Activated CD4-positive, alpha-beta T cell treated with anti-CD3 and anti-CD28 coated beads for 1 hour (primary cell): ENCODE measurements at places on chromosomes 7 and 10.
A peak's percentile ranks its signal among the peaks of the same experiment; 100 is the strongest.

DNA sequence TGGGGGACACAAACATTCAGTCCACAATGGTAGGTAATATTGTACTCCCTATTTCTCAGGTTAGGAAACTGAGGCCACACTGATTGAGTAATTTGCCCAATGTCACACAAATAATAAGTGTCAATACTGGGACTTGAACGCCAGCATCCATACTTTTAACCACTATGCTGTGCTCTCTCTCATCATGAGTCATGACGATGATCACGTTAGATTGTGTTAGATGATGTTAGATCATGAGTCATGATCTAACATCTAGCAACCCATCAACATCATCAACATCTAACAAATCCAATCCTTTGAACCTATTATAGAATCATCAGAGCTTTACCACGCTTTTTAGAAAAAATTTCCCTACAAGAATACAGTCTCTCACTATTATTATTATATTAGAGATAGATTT is 28.1 kb upstream of the HERPUD2 start:
- DNase-seq = no peak

DNA sequence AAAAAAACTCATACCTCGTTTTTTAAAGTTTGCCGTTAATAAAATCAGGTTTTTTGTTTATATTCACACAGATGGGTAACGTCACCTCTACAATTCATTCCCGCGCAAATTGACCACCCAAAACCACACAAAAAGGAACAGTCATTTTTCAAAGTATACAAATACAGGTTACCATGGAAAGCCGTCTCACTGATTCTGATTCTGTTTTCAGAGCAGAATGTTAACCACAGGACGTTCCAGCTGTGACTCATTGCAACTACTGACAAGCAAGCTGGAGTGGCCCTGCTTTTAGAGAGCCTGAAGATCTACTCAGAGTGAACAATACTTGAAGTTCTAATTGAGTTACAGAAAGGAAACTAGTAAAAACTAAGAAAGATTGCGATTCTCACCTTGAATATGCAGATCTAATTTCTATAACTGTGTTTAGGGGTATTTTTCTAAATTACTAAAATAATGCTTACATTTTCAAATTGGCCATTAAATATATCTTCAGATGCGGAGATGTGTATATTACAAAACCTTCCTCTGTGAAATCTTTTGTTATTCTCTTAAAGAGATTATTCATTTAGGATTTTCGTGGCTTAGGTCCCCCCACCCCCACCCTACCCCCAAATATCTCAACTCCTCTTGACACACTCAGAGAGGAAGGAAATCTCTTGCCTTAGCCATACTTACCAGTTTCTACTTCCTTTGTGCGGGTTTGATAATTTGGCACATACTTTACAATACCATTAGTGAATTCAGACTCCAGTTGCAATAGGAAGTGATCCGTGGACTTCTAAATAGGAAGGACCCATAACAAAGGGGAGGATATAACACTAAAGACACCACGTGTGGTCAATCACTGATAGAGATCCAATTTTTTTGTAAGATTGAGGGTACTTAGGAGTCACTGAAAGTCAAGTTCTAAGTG is 106.0 kb downstream of the CUBN start:
- DNase-seq = peak; percentile 65

GRCh38 chr7:18265611-18266281 is 229.8 kb upstream of the HDAC9 start:
- no peak for DNase-seq

GRCh38 chr10:20552382-20552781 is 344.7 kb downstream of the NEBL start:
- no peak for DNase-seq

- no peak for DNase-seq
These were observed 23.9 kb downstream of the CUL1 start for GRCh38 chr7:148722340-148723165.

GRCh38 chr7:159148430-159149395 is 4.0 kb upstream of the VIPR2 start:
- DNase-seq = no peak

DNA sequence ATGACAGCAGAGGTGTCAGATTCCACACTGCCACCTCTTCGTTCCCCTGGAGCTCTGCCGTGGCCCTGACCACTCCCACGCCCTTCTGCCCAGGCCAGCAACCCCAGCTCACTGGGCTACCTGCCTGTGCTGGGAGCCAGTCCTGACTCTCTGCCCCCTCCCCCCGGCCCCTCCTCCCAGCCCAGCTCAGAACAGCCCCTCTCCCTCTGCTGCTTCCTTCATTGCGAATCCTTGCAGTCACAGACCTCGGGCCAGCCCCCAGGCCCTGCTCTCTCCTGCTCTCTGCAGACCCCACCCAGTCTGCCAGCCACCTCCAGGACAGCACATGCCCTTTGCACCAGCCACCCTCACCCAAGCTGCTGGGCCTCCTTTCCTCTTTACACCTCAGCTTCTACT is 60.4 kb downstream of the TCERG1L start:
- no peak for DNase-seq

DNA sequence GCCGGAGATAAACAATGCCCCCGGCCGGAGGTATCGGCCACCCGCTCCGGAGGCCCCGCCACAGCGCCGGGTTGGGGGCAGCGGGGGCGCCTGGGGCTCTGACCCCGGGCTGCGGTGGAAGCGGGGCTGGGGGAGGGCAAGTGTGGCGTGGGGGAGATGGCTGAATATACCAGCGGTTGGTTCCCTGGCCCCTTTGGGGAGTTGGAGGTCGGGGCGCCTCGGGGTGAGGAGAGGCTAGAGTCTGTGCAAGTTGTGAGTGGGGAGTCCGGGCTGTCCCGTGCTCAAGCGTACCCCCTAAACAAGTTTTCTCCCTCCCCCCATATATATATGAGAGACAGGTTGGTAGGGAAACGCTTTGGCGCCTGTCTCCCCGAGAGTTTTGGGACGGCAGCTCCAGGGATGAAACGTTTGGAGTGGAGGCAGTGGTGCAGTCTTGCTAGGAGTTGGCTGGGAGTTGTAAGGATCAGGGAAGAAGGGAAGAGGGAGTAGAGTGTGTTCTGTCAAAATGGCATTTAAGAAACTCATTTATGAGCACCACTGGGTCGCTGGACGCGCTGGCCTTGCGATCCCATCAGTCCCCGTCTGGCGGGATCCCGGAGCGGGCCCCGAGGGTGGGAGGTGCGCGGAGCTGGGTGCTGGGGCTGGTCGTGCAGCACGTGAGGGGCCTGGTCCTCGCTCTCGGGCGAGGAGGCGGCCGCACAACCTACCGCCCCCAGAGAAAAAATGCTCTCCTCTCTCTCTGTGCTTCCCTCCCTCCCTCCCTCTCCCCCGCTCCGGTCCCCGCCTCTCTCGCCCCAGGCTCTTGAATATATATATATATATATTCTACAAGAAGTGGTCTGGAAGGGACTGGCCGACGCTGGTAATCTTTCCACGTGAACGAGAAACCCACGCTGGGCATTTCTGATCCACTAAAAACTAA is 1.1 kb downstream of the TET1 start:
- no peak for DNase-seq

GRCh38 chr7:70421319-70421718 is 710.6 kb upstream of the GALNT17 start:
- DNase-seq = no peak

DNA sequence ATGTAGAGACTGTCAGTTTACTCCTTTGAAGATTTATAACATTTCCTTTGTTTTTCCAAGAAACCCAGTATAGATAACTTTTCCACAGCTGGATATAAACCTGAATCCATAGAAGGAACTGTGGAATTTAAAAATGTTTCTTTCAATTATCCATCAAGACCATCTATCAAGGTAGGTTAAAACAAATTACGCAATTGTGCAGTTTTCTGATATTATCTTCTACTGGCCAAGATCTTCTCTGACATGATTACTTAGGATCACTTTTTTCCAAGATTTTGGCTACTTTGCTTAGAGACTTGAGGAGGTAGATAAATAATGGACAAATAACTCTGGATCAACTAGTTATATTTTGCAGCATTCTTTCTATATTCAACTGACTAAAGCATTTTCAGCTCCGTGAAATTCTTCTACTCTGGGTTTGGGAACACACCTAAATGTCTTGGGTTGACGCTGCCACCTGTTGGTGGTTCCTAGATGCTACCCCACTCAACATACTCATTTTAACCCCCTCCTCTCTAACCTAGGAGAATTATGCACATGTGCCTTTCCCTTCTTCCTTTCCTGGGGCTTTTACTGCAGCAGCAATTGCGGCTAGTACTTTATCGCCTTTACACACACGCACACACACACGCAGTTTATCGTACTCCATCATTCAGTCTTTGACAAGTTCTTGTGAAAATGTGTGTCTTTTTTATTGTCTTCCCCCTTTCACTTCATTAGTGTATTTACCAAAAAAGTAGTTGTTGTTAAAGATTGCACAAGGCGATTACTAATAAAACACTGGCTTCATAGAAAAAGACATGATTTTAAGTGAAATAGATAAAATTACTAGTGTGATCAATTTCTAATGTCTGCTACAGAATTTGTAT is 32.7 kb downstream of the ABCB5 start:
- DNase-seq = no peak

- no peak for DNase-seq
These were observed 14.0 kb downstream of the TMEM26 start for GRCh38 chr10:61439058-61439609.

DNA sequence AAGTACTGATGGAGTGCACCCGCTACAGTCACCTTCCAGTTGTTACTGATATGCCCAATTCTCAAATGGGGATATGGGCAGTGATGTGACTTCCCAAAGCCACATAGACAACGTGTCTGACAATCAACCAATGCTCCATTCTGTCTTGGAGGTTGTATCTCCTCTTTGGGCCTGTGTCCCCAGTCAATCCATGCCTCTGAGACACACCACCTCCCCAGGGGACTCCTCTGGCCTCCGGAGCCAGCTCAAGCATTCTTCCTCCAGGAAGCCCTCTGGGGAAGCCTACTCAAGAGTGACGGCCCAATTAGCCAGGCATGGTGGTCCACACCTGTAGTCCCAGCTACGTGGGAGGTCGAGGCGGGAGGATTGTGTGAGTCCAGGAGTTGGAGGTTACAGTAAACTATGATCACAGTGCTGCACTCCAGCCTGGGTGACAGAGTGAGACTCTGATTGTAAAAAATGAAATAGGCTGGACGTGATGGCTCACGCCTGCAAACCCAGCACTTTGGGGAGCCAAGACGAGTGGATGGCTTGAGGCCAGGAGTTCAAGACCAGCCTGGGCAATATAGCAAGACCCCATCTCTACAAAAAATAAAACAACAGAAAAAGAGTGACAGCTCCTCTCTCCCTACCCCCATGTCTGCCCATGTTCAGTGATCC is 99.5 kb upstream of the TNRC18 start:
- peak; percentile 57 for DNase-seq

- no peak for DNase-seq
These were observed 84.6 kb downstream of the CACNB2 start for GRCh38 chr10:18224626-18225445.

- DNase-seq = no peak
These were observed 49.6 kb downstream of the ASB13 start for GRCh38 chr10:5616836-5617235.

GRCh38 chr7:79936281-79936983 is 198.2 kb upstream of the GNAI1 start:
- no peak for DNase-seq

- no peak for DNase-seq
These were observed 22.1 kb downstream of the CLIP2 start for GRCh38 chr7:74311305-74311744.

- no peak for DNase-seq
These were observed 17.6 kb downstream of the FKBP6 start for GRCh38 chr7:73345538-73345937.

GRCh38 chr10:125283836-125284614 is 123.7 kb upstream of the CTBP2 start:
- no peak for DNase-seq

DNA sequence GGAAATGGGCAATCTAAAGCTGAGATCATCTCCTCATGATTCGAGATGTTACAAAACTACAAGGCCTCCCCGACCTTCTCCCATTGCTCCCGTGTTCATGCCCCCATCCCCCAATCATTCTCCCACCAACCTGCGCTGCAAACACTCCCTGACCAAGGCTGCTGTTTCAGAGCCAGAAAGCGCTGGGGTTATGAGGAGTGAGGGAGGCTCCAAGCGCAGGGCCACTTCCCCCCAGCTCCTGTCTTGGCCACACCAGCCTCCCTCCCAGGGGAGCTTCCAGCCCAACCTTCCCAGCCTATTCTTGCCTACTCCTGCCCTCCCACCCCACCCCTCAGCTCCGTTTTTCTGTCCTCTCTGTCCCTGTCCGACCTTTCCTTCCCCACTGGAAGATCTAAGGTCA is 14.7 kb upstream of the NODAL start:
- no peak for DNase-seq
